ENCODE measurements at places on chromosomes 3 and 15. TPM values are rescaled to one million over a fixed set of nuclear protein-coding genes. Genes with fewer than 3 reads are reported as not detected.

DNA sequence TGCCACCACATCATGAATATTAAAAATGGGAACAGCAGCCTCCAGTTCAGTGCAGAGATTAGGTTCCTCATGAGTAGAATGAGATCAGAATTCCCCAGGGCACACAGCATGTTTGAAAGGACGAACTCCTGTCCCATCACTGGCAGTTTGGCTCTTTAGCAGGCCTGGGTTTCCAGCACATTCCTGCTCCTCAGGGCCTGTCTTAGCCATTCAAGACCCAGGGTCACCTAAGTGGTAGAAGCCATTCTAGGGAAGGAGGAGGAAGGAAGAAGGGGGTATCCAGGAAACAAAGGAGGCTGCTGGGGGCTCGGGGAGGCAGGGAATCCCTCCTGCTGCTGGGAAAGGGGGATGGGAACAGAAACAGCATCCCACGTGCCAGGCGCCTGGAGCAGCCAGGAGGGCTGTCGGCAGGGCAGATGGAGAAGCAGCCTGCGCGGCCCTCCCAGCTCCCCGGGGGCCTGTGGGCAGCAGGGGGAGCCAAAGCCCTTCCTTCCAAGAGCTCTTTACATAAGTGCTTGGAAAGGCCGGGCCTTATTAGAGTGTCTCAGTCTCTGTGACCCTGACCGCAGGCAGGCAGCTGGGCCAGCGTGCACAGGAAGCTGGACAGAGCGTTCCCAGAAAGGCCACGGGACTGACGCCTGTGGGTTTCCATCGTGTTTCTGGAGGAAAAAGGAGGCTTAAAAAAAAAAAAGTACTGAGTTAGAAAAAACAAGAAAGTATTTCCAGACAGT, 24.7 kb downstream of the LOXL1 start:
- peak; percentile 83 for DNase-seq

DNA sequence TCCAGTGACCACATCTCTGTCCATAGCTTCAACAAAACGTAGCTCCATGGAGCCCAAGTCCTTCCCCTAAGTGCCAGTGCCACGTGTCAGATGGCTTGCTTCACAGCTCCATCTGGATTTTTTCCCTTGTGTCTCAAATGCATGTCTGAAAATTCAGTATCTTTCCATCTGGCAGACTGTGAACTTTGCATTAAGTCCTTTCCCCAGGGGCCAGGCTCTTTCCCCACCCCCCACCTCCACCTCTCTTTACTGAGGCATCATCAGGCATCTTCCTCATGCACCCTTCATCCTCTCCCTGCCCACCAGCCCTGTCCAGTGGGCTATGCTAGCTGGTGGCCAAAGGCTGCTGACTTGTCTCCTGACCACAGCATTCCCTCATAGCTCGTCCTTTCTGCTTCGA, 53.7 kb downstream of the PDIA5 start:
- DNase-seq = no peak

- no peak for DNase-seq
These were observed 404.5 kb downstream of the OCA2 start for GRCh38 chr15:27694506-27695087.

- no peak for DNase-seq
These were observed 36.4 kb downstream of the ETFA start for GRCh38 chr15:76274821-76275220.

GRCh38 chr3:127673191-127674100, 694 bp downstream of the ABTB1 start:
- no peak for DNase-seq

DNA sequence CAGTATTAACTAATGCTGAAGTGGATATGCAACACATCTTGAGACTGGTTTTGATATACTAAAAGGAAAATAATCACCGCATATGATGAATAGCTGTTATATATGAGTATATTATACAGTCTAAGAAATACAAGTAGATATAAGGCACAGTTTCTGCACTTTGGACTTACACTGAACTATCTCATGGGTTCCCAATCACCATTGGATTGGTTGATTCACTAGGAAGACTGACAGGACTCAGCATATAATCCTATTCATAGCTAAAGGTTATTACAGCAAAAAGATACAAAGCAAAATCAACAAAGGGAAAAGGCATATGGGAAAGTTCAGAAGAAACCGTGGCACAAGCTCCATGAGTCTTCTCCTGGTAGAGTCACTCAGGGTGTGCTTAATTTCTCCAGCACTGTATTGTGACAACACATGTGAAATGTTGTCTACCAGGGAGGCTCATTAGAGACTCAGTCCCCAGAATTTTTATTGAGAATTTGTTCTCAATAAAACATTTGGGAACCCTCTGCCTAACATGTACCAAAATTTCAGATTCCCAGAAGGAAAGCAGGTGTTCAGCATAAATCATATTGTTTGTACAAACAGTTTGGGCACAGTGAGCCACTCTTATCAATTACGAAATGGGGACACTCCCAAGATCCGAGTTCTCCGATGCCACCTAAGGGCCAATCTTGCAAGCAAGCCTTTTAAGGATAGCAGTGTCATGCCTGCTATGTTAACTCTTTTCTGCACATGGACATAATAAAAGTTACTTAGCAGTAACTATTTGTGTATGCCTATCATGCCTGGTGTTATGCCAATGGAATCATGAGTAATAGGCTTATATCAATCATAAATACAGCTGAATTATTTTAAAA, 26.8 kb downstream of the CMC1 start:
- no peak for DNase-seq

DNA sequence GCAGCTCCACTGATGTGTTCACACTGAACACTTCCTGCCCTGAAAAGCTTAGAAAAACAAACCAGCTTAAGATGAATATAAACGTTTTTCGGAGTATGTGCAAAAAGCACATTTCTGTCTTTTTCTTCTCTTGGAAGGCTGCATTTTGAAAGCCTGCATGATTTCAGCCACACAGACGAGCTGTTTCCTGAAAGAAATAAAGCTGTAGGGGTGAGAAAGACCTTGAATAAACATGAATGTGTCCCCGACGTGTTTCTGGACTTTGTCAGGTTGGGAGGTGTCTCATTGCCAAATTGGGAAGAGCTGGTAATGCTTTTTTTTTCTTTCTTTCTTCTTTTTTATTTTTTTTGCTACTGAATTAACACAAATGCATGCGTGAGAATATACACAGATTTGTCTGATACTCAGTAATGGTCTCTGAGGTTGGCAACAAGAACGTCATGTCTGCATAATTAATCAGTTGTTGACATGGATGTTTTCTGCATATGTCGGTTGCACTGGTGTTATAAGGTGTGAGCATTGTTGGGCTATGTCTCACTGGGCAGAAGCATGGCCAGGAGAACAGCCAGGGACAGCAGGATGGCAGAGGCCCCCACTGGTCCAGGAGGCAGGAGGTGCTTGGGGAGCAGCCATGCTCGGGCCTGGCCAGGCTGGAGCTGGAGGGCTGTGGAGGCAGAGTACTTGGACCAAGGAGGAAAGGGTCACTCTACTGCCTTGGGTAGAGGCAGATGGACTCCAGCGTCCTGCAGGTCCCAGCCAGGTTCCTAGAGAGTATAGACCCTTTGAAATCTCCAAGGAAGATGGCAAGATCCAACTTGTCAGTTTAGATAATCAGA, 39.0 kb downstream of the ADAMTSL3 start:
- no peak for DNase-seq

- DNase-seq = no peak
These were observed 80.6 kb downstream of the OCA2 start for GRCh38 chr15:28018291-28019044.

GRCh38 chr3:168066882-168067281, 28.8 kb downstream of the GOLIM4 start:
- DNase-seq = no peak

NEDD4 gene
- 15.4 TPM for polyA plus RNA-seq

AQP9 gene
- polyA plus RNA-seq = 1.3 TPM

CFAP92 gene
- polyA plus RNA-seq = 1.7 TPM

CCDC191 gene
- 18.6 TPM for polyA plus RNA-seq

ZBBX gene
- 6.3 TPM for polyA plus RNA-seq

BFSP2 gene
- polyA plus RNA-seq = not detected

Data from left renal pelvis (tissue), 4 donors.